ENCODE measurements at places on chromosomes 4 and X.

DNA sequence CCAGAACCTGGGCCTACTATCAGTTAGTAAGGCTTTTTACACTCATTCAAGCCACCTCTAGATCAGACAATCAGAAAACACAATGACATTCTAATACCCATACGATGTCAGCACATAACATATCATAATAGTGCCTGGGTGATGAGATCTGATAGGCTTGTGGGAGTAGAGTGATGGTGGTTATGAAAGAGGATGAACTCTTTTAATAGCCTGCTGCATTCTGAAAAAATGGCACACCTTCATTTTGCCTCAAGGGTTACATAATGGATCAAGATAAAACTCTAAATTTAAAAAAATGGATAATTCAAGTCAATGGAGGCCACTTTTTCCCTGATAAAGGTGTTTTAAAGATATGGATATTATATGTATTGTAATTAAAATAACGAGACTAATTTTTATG, 215.6 kb downstream of the MAML3 start:
- DNase-seq: no peak

GRCh38 chr4:84611531-84611930, 28.6 kb downstream of the CDS1 start:
- DNase-seq: no peak

GRCh38 chrX:107442914-107443527, 6.4 kb upstream of the FRMPD3 start:
- DNase-seq: no peak

DNA sequence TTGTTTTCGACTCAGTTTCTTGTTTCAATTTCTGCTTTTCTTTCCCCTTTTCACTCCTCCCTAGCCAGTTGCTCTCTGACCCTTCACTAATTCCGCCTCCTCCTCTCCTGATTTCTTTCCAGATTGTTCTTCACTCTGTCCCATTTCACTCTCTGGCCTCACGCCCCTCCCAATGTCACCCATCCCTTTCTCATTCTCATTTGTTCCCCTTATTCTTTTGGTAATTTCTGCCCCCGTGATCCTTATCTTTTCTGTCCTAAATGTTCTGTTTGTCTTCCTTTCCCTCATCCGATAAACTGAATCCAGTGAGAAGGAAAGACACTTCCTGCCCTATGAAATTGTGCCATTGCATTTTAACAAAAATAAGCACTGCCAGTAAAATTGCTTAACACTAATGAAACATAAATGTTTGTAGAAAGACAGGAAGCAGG, 94.5 kb upstream of the RASGEF1B start:
- DNase-seq: no peak

DNA sequence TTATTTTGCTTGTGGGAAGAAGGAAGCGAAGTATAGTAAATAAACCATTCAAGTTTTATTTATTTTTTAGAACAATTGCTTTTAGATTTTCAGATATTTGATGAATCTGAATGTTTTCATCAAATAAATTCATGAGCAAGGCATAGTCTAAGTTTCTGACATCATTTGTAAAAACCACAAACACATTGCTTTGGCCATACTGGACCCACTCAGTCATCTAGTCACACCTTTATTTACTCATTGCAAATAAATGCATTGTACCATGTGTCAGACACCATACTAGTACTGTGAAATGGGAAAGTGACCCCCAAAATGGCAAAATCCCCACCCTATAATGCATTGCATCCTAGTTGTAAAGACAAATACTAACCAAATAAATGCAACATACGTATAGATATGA, 449.1 kb upstream of the SMIM31 start:
- DNase-seq: no peak

Data from NCI-H1694 treated with DMSO at 0.1 percent for 48 hours (cell line).